ENCODE measurements at places on chromosomes 12 and 14.

GRCh38 chr14:42869681-42870080 lies 1263.0 kb downstream of the LRFN5 start:
- H3K27ac ChIP-seq: no peak overlapping the region
- no peaks in the 10 kb centered on the region for H3K27me3 ChIP-seq
- no peaks in the 10 kb centered on the region for H3K36me3 ChIP-seq
- H3K4me1 ChIP-seq: no peaks in the 10 kb centered on the region
- H3K4me3 ChIP-seq: no peak overlapping the region

- H3K27ac ChIP-seq: peak overlapping the region; percentile 71
- H3K4me3 ChIP-seq: no peak overlapping the region
- no peak for DNase-seq
- peaks cover 83% of the 10 kb centered on the region for H3K4me1 ChIP-seq
- H3K36me3 ChIP-seq: no peaks in the 10 kb centered on the region
Observed at GRCh38 chr14:76958980-76959710, 69.4 kb downstream of the IRF2BPL start.

GRCh38 chr12:120125792-120126634 lies 9.5 kb upstream of the RAB35 start:
- no peaks in the 10 kb centered on the region for H3K27me3 ChIP-seq
- H3K4me1 ChIP-seq: peaks cover 33% of the 10 kb centered on the region
- H3K27ac ChIP-seq: peak overlapping the region; percentile 87
- H3K4me3 ChIP-seq: no peak overlapping the region

- H3K36me3 ChIP-seq: peaks cover 49% of the 10 kb centered on the region
- H3K4me1 ChIP-seq: peaks cover 74% of the 10 kb centered on the region
- H3K4me3 ChIP-seq: no peak overlapping the region
- peak; percentile 53 for DNase-seq
- peak overlapping the region; percentile 60 for H3K27ac ChIP-seq
- no peaks in the 10 kb centered on the region for H3K27me3 ChIP-seq
Observed at GRCh38 chr14:101843665-101844064, 82.2 kb downstream of the PPP2R5C start.

DNA sequence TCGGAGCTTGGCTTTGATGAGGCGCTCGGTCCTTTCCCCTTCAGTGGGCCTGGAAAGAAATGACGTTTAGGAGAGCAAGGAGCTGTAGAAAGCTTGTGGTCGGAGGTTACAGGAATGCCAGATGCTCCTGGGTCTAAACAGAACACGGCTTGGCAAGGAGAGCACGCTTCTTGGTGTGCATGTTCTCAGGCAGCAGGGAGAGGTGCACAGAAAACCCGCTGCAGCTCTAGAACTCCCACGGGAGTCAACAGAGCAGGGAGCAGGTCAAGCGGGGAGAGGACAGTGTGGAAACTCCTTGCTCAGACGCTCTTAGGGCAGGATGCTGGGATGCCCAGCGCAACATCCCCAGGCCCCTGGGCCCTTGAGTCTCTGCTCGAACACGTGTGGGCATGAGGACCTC lies 51.0 kb downstream of the SSH1 start:
- no peaks in the 10 kb centered on the region for H3K27me3 ChIP-seq
- peaks cover 73% of the 10 kb centered on the region for H3K36me3 ChIP-seq
- H3K27ac ChIP-seq: no peak overlapping the region
